ENCODE measurements at places on chromosomes 1 and 21. TPM values are rescaled to one million over a fixed set of nuclear protein-coding genes. Genes with fewer than 3 reads are reported as not detected.

- DNase-seq, result no peak
Measured at GRCh38 chr1:219463636-219464035, 149.3 kb downstream of the ZC3H11B start.

Gene NFASC
- 0.09 TPM for total RNA-seq

- DNase-seq, result no peak
Measured at GRCh38 chr1:221418346-221418745, 323.5 kb downstream of the DUSP10 start.

Gene ADAMTS5
- not detected for total RNA-seq

Gene CELF3
- not detected for total RNA-seq

- DNase-seq, result no peak
Measured at GRCh38 chr1:203161175-203161574, 14.5 kb downstream of the MYBPH start.

DNA sequence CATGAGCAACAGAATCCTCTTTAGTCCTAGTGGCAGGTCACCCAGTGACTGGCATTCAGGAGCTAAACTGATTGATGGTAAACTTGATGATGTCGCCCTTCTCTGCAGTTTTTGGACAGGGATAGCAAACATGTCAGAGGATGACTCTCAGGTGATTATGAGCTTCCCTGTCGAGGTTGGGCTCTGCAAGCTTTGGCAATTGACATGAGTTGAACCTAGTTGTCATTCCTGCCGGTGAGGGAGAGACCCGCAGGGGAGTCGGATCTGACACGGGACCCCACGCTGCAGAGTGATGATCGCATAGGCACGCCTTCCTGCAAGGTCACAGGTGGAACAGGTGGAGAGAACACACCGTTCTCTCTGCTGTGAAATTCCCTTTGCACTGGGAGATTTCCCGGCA is 438.0 kb upstream of the VAMP3 start:
- DNase-seq, result no peak

Gene DNAI4
- total RNA-seq, result 4.3 TPM

GRCh38 chr1:103937763-103938357 is 188.2 kb downstream of the AMY1C start:
- DNase-seq, result no peak

Gene ZNF362
- 38.3 TPM for total RNA-seq

DNA sequence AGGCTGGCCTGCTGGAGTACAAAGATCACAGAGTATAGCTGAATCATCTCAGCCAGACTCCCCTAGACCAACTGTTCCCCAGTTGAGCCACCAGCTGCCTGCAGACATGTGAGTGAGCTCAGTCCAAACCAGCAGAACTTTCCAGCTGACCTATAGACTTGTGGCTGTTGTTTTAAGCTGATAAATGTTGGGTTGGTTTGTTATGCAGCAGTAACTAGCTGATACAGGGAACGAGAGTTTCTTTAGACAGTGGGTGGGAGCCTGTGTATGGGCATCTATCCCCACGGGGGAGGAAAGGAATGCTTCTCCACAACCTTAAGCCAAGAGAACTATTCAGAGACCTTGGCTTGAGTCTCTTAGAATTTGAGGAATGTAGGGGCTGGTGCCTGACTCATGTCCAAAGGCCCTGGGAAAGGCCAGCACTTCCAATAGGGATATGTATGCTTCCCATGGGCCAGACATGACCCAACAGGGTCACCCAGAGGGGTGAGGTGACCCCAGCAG is 30.1 kb downstream of the SLC1A7 start:
- no peak for DNase-seq

Gene TFF2
- total RNA-seq, result not detected

DNA sequence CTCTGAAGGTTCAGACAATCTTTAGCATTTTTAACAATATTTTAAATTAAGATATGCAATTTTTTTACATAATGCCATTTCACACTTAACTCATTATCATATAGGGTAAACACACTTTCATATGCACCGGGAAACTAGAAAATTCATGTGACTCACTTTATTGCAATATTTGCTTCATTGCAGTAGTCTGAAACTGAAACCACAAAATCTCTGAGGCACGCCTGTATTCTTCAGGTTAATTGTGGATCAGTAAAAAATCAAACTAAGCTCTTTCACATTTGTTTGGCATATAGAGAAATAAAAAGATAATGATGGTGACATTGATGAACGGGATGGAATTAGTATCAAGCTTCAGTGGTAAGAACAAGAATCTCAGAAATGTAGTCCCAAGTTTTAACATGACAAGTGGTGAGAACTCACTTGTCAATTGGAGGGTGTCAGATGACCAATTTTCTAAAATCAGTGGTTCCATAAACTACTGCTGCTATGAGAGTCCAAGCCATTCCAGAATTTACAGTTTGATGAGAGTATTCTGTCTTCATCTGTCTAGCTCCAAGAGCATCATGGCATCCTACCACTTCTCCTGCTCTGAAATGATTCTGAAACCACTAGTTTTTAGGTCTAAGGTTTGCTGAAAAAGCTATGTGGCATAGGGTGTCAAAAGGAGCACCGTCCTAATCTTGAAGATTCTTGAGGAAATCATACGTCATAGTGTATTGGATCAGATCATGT is 281.0 kb downstream of the PTPRC start:
- DNase-seq, result no peak

Gene PROX1
- not detected for total RNA-seq

- no peak for DNase-seq
Measured at GRCh38 chr1:103489935-103490334, 35.6 kb upstream of the RNPC3 start.

- DNase-seq, result no peak
Measured at GRCh38 chr1:222897527-222898190, 82.8 kb downstream of the DISP1 start.

DNA sequence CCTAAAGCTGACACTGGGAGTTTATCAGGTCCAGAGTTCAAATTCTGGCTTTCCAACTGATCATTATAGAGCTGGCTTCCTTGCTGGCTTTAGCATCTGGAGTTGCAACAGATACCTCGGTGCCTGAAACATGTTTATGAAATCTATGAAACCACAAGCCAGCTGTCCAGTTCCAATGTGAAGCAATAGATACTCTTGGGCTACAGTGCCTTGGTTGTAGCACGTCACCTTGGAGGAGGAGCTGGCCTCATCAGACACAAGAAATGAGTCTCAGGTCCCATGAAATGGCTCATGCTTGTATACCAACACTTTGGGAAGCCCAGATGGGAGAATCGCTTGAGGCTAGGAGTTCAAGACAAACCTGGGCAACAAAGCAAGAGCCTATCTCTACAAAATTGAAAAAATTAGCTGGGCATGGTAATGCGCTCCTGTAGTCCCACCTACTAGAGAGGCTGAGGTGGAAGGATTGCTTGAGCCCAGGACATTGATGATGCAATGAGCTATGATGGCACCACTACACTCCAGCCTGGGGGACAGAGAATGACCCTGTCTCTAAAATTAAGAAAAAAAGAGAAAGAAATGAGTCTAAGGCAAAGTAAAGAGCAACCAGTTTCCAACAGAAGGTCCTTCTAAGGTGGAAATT is 132.5 kb upstream of the ZNF648 start:
- no peak for DNase-seq

- no peak for DNase-seq
Measured at GRCh38 chr1:59151387-59151761, 145.5 kb upstream of the FGGY start.

DNA sequence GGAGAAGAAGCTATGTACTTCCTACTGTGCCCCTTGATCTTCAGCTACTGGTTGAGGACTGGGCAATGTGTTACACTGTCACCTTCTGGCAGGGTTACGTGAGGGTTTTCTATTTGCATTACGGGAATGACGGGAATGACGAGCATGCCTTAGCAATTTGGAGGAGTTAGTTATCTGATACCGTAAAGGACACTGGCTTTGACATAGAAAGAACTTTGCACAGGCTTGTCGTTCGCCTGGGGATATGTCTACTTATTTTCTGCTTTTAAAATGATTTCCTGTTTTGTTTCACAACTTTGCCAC is 19.8 kb upstream of the ACBD6 start:
- no peak for DNase-seq

- DNase-seq, result no peak
Measured at GRCh38 chr1:186188004-186188539, 187.0 kb downstream of the TPR start.

DNA sequence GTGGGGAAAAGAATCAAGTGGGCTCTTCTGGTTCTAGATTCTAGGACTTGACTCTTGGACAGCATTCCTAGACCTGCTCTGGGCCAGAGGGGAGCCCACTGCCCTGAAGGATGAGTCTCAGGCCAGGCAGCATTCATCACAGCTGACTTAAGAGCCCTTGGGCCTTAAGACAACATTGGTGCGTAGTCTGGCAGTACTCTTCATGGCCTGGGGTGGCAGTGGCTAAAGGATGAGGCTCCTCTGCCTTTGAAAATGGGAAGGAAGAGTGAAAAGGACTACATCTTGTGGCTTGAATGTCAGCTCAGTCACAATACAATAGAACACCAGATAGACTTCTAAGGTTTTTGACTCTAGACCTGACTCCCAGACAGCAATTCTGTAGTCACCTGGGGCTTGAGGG is 1415.1 kb upstream of the PRMT6 start:
- no peak for DNase-seq

- DNase-seq, result no peak
Measured at GRCh38 chr1:94623560-94624148, 82.1 kb upstream of the F3 start.

All from natural killer cell (primary cell).